ENCODE measurements at places on chromosomes 6 and 20.

DNA sequence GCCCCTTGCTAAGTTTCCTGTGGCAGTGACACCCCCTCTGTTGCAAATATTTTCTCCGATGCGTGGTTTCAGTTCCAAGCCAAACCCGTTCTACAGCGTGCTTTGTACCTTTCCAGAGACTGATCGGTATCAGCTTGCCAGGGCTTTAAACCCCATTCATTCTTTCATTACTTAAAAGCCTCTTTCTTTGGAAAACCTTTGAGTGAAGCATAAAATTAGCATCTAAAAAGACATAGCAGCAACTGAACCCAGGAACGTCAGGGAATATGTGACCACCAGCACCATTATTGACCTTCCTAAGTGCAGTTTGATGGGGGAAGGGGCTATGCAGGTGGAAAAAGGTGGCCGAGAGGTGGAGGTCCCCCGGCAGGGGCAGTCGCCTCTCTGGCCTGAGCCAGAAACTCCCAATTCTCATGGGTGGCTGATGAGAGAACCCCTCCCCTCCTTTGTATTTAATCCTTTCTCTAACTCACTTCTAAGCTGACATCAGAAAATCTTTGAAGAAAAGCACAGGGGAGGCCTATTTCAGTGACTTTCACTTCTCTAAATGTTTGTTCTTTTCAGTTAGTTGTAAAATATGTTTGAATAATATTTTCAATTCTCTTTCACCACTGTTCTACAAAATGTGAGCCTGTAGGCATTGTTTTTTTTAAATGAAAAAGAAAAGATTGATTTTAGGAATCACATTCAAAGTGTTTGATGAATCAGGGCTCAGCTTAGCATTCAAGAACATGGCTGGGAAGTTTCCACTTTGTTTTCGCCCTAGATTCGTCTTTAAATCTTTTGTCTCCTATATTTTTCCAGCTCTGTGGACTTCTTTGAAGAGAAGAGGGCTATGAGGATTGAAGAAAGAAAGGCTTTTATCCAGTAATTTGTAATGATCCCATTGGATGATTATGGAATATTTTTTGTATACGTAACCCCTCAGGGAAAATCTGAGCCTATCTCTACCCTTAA, 89.2 kb downstream of the RSPH3 start:
- no peak for DNase-seq

DNA sequence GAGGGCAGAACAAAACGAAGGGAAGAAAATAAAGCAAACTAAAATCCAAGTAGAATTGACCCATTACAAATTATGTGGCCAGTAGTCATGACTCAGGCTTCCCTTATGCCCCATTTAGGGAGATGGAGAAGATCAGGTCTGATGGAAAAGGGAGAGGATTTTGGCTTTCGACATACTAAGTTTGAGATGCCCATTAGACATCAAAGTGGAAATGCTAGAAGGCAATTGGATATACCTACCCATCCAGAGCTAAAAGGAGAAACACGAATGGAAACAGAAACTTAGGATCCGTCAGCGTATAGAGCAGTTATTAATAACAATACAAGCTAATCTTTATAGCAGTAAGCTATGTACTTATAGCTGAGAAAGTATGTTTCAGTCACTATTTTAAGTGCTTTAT, 4.8 kb downstream of the TRPC4AP start:
- DNase-seq: no peak

GRCh38 chr6:118495485-118496280, 52.4 kb upstream of the PLN start:
- no peak for DNase-seq

DNA sequence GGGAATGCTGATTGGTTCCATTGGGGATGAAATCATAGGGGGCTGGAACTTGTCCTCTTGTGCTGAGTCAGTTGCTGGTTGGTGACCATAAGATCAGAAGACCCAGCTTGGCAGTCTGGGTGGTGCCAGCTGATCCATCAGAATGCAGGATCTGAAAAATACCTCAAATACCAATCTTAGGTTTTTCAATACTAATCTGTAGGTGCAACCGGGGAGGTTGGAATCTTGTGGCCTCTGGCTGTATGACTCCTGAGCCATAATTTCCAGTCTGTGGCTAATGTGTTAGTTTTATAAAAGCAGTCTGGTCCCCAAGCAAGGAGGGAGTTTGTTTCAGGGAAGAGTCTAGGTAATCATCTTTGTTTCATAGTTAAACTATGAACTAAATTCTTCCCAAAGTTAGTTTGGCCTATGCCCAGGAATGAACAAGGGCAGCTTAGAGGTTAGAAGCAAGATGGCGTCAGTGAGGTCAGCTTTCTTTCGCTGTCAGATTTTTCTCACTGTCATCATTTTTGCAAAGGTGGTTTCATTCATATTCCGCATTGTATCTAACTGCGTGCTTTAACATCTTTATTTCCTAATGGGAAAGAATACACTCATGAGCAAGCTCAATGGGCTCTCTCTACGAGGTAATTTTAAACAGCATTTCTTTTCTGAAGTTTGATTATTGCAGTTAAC, 2.0 kb downstream of the ARMH2 start:
- DNase-seq: no peak

- no peak for DNase-seq
These were observed 879 bp upstream of the BPIFB6 start for GRCh38 chr20:33030569-33030968.

DNA sequence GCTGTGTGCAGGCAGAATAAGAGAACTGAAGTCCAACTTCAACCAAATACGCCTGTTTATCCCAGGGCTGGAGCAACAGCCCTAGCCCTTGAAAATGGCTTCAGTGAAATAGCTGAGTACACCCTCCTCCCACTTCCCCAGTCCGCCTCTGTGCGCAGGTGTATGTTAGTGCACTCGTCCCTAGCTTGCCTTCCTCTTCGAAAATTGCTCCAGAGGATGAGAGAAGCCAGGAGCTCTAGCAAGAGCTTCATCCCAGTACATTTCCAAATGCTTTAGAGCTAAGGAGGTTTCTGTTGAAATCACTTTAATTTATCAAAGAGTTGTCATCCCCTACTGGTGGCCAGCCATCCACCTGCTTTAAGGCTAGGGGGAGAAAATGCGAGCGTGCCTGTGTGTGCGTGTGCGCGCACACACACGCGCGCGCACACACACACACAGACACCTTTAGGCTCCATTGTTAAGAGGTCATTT, 5.4 kb upstream of the POU3F2 start:
- DNase-seq: no peak

GRCh38 chr20:23145281-23145700, 59.2 kb upstream of the CD93 start:
- no peak for DNase-seq

DNA sequence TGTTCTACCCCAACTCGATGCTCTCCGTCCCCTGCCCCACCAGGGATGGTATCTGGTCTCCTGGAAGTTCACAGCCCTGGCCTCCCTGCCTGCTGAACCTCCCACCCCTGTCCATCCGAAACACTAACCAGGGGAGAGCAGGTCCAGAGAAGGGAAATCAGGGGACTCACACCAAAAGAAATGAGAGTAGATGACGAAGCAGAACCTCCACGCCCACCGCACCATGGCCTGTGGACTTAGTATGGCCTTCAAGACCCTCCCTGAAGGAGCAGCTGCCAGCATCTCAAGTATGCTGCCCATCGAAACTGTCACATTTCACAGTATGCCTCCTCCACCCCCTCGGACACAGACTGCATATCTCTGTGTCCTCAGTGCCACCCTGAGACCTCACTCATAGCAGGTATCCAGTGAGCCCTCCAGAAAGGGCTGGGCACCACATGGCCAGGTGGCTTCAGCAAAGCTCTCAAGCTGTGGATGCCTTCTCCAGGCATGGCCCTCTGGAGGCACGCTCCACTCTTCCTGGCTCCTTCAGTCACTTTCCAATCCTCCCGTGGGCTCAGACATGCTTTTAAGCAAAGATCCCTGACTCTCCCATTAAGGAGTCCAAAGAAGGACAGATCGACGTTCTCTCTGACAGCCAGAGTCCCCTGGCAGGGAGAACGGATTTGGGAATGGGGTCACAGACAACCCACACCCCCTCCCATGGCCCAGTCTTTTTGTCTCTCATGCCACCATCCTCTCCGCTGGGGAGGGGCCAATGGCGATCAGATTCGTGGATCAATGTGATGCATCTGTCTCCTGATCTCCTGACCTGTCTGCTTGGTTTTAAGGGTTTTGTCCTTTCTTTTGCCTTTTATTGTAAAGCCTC, 158.4 kb downstream of the ANKRD60 start:
- no peak for DNase-seq

DNA sequence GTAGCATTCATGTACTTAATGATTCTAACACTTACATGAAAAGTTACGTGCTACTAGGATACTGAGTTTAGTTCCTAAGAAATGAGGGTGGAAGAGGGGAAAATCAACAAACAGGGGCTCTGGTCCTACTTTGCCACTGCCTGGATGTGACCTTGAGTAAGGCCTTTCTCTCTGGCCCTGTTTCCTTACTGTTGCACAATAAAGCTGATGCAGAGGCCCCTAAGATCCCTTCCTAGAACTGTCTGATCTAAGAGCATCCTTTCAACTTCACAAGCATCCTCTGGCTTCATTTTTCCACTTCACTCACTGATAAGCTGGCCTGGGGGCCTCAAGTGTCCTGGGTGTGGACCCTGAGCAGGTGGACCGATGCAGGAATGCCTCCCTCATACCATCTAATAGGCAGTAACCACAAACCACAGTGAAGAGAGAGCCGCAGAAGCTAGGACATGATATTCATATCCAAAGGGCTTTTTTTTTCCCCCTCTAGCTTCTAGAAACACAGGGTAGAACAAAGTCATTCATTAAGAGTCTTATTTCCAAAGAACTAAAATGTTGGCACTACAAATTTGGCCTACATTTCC, 21.6 kb downstream of the FKBP1A start:
- DNase-seq: no peak

DNA sequence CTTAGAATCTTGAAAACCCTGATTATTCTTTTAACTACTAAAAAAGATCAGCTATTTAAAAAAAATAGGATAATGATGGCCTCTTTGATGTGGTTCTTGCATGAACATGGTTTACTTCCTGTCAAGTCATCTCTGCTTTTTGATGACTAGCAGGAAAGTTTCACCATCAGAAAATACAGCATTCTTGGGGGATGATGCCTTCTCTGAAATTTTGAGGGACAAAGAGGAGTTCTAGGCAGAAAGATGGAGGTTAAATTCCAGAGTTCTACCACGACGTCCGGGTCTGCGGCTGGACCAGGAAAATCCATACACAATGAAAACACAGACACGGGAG, 130.4 kb downstream of the OLIG3 start:
- DNase-seq: no peak

DNA sequence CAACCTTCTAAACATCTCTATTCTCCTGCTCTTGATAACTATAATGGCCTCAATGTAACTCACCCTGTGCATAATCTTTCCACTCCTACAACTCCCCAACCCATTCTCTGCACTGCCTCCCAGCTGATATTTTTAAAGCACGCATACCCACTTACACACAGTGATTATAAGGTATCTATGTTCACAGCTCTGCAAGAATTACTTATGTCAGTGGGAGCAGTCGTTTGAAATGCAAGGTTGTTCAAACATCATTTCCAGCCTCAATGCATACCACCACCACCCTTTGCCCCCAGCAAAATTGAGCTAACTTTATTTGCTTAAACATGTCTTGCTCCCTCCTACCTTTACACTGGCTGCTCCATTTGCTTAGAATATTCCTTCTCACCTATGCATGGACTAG, 506.0 kb downstream of the RFPL4B start:
- DNase-seq: no peak

GRCh38 chr6:100209323-100210136, 215.5 kb upstream of the MCHR2 start:
- no peak for DNase-seq

DNA sequence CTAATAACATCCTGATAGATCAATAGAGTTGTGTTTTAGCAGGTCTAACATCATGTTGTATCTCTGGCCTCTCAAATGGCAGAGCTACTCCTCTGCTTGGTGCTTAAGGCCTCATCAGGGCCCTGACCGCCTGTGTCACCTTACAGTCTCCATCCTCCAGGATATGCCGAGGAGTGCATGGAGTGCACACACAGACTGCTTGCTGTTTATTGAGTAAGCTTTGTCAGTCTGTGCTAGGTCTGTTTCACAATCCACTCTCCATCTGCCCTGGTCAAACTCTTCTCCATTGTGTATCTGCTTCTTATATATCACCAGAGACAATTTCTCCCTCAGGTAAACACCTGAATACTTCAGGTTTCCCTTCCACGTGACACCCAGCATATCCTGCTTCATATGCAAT, 136.1 kb downstream of the SLC24A3 start:
- no peak for DNase-seq

- no peak for DNase-seq
These were observed 9.6 kb downstream of the HLA-DMB start for GRCh38 chr6:32931211-32931610.

DNA sequence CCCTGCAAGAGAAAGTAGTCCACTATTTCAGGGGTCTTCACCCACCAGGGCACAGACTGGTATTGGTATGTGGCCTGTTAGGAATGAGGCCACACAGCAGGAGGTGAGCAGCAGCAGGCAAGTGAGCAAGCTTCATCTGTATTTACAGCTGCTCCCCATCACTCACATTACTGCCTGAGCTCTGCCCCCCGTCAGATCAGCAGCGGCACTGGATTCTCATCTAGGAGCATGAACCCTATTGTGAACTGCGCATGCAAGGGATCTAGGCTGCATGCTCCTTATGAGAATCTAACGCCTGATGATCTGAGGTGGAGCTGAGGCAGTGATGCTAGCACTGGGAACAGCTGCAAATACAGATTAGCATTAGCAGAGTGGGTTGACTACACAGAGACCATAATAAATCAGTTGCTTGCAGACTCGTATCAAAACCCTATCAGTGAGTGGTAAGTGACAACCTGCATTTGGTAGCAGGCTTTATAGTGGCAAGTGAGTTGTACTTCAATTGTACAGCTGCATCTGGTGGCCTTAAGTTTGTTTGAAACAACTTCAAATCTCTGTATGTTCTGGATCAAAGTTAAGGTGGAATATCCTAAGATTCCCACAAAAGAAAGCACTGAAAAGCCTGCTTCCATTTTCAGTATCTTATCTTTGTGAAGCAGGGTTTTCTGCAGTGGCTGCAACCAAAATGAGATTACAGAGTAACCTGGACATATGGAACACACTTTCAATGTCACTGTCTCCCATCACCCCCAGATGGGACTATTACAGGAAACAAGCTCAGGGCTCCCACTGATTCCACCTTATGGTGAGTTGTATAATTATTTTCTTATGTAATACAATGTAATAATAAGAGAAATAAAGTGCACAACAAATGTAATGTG, 12.8 kb downstream of the C6orf141 start:
- no peak for DNase-seq

DNA sequence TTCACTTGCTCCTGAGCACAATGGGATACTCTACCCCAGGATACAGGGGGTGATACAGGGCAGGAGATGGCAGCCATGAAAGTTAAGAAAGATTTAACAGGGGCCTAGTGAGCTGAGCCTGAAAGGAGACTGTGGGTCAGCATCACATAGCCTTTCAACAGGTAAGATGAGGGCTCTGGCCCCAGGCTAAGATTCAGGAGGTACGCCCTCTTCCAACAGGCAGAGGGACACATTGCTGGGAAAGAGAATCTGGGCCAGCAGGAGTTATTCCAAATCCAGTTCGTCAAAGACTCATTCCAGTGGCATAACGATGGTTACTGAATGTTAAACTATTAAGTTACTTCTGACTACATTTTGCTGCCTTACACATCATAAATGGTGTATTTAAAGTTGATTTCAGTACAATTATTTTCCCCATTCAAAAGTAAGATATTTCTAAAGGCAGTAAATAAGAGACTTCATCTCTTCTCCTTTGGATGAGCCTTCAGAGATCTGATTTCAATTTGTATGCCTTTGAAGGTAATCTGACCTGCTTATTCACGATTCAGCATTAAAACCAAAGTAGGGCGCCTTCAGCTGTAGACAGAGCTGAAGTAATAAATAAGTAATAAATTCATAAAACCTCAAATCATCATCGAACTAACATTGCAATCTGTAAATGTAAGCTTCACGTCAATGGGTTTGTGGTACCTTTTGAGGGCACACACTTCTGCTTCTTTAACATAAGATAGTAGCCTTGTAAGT, 62.4 kb downstream of the HS3ST5 start:
- no peak for DNase-seq
